Fibroblast of skin of back (primary cell): ENCODE measurements at places on chromosomes 12 and 14.

DNA sequence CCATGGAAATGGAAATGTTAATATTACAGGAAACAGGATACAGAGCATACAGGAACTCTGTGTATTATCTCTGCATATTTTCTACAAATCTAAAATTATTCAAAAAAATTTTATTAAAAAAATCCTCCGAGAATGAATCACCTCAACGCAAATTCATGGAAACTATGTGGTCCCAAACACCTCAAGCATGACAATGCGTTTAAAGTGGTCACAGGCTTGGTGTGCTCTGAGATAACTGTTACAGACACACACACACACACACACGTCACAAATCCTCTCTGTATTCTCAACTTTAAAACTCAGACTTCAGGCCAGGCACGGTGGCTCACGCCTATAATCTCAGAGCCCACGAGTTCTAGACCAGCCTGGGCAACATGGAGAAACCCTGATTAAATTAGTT is 45.3 kb upstream of the MTERF2 start:
- no peak for DNase-seq

- DNase-seq, result no peak
Observed at GRCh38 chr14:35295845-35296161, 3.6 kb downstream of the PSMA6 start.

- no peak for DNase-seq
Observed at GRCh38 chr12:3632256-3632655, 120.7 kb downstream of the CRACR2A start.

GRCh38 chr12:96064271-96064670 is 28.9 kb upstream of the LTA4H start:
- DNase-seq, result no peak

GRCh38 chr12:132881818-132882217 is 5.6 kb downstream of the CHFR start:
- peak; percentile 45 for DNase-seq

DNA sequence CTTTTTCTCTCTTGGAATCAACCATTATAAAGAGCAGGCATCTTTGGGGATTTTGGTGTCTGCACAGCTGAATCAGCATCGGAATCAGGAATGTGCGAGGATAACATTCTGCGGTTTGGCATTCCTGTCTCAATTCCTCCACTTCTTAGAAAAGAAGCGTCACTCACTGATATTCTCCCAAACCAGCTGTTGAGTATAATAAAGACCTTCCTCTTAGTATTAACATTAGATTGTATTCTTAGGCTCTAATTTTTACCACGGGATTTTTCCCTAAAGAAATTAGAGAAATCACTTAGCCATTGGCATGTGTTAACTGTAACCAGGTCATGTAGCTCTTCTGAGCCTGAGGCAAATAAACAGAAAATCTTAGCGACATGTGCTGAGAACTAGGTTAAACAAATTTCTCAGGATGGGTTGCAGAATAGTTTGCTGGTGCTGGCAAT is 128.7 kb downstream of the TMX1 start:
- peak; percentile 94 for DNase-seq

DNA sequence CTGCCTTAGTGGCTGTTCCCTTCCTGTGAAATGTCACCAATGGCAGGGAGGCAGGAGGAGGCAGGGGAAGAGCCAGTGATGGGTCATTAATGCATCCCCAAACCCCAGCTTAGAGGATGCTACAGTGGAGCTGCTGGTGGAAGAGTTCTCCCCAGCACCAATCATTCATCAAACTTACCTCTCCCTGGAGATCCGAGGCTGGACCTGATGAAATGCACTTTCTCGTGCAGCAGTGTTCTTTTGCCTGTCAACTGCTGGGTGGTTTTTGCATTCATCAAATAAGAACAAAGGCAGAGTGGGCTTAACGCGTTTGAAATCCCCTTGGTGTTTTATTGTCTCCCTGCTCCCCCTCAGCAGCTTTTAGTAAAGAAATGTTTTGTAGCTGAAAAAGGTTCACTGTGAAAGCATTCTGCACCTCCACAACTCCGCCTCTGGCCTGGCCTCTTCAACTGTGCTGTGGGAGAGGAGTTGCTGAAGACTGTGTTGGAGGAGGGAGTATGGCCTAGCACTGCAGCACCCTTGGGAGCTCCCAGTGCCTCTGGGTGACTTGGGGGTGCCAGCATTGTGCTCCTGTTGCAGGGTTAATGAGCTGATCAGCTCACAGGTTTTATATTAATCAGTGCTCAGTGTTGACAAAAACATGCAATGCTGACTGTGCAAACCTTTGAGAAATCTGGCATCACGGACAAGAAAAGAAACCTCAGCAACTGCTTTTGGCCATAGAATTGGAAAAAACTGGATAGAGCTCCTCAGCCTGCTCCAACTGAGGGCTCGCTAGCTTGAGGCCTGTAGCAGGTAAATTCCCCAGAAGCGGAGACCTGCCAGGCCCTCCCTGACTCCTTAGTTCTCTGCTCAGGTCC is 14.4 kb downstream of the TSPAN9 start:
- no peak for DNase-seq

DNA sequence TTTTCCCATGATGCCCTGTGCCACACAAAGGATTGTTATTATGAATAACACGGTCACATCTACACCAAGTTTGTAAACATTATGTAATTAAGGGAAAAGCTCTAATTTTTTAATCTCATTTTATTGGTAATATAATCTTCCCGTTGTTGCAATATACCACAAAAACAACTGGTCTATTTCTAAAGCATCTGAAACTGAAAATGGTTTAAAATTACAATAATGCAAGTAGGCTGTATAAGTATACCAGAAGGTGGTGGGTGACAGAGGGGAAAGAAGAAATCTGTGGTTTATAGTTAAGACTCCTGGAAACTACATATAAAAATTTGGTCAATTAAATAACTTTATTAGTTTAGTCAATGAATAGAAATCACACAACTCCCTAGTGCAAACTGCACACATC is 5.2 kb downstream of the DDHD1 start:
- no peak for DNase-seq

DNA sequence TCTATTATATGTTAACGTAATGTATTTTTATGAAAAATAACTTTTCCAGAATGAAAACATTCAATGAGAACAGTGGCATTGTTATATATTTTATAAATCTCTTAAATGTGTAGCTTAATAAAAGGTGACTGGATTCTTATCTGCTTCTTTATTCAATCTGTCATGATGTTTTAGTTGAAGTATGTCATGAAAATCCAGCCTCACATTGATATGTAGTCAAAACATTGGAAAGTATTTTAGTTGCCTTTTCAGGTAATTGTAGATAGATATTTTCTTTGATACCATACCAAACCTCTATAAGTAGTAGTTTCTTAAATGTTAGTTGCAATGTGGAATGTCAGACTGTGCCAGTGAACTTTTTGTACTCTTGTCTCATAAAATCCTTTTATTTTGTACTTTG is 41.3 kb upstream of the MSRB3 start:
- DNase-seq, result no peak

GRCh38 chr12:118292836-118293235 is 79.9 kb downstream of the TAOK3 start:
- DNase-seq, result no peak

DNA sequence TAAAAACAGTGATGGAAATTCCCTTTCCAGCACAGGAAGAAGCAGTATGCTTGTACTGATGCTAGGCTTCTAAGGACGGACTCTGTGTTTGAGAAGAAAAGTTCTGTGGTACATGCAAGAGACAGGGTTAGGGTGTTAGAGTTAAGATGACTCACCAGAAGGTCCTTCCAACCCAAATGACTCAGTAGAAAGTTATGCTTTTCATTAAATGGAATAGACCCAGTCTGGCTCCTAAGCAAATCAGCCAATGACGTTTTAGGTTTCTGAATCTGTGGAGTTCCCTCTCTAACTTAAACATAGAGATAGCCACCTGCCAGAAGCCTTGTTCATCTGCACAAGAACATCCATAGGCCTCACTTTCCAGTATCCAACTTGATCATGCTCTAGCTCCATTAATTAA is 5.7 kb downstream of the PTHLH start:
- peak; percentile 96 for DNase-seq

DNA sequence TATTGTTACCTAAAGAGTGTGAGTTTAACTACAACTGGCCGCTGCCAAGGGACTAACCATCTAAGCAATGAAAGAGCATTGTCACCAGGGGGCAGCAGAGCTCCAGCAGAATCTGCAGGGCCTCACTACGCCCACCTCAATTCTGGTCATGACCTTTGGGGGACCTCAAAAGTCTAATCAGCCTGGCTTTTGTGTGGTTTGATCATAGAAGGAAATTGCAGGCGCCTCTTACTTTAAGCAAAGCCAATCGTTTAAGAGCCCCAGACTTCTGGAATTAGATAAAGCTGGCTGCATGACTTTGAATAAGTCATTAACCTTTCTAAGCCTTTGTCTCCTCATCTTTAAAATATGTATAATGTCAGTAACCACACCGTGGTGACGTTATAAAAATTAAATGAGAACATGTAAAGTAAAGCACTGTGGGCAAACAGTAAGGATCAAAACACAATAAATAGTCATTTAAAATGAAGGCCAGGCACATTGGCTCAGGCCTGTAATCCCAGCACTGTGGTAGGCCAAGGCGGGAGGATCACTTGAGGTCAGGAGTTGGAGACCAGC is 58.6 kb downstream of the TBX3 start:
- peak; percentile 45 for DNase-seq

DNA sequence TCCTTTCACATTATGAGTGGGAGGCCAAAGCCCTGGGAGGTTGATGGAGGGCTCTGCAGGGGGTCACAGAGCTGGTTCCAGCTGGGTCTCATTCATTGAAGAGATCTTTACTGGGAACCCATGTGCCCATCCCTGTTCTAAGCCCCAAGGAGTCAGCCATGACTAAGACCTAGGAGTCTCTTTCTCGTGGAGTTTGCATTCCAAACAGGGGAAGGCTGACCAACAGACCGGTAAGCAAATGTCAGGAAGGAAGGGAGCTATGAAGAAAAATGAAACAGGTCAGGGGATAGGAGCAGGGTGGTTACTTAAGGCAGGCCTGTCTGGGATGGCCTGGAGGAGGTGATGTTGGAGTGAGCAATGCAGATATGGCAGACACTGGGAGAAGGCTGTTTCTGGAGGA is 31.5 kb downstream of the SYNDIG1L start:
- DNase-seq, result no peak

DNA sequence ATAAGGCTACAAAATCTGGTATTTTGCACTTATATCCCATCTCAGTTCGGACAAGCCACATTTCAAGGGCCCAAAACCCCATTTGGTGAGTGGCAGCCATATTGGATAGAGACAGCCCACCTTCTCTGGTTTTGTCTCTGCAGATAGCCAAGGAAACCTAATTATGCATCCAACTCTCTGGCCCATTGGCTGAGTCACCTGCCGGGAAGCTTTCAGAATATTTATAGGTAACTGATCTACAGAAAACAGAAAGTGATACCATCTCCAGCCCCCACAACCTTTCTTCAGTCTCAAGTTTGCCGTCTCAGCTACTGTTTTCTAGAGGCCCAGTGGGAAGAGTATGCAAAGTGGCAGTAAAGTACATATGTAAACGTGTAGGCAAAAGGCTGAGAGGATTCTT is 33.7 kb upstream of the PPP1CC start:
- no peak for DNase-seq

- no peak for DNase-seq
Observed at GRCh38 chr12:17818931-17819330, 271.1 kb downstream of the RERGL start.

DNA sequence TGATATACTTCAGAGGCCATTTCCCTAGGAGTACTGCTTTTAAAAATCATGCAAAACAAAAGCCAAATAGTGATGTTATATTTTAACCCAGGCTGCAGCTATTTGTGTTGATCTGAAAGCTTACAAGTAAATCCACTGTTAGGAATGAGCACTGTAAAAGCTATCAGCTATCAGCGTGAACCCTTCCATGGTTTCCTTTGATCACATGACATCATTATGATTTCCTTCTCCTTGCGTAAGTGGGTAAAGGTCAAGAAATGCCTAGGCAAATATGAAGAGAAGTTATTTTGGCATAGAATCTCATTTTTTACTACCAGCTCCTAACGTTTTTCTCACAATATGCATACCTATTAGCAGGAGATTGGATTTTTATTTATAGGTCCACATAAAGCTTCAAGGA is 48.6 kb upstream of the CATSPERB start:
- DNase-seq, result no peak
